ENCODE measurements at places on chromosomes 4 and X.

DNA sequence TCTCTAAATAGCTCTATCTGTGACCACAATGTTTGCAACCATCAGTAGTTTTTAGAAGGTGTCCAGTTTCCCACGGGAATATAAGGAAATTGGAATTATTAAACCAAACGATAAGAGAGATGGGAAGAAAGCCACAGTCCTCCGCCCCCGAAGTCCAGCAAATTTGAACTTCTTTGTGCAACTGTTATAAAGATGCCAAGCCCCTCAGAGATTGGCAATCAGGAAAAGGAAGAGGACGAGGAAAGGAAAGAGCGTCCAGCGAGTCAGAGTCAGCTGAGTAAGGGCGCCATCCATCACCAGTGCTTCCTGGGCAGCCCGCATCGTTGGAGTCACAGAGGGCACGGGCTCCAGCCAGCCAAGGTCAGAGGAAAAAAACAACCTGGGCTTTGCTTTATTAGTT lies 35.7 kb downstream of the LDB2 start:
- DNase-seq: no peak

GRCh38 chrX:10988653-10989052 lies 122.5 kb upstream of the HCCS start:
- no peak for DNase-seq

DNA sequence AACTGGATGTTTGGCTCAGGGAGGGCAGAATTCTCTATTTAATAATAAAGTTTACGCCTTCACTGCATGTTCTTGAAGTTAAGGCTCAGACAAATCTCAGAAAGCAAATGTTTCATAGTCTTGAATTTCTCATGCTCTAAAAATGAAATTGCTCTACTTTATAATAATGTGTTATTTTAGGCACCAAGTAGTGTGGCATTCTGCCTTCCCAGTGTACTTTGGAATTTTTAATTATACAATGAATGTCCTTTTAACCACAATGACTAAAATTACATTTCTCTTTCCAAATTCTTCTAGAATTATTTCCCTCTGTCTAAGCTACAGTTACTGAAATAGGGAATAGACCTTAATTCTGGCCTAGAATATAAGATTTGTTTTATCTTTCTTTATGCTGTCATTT lies 97.9 kb upstream of the PDE5A start:
- no peak for DNase-seq

DNA sequence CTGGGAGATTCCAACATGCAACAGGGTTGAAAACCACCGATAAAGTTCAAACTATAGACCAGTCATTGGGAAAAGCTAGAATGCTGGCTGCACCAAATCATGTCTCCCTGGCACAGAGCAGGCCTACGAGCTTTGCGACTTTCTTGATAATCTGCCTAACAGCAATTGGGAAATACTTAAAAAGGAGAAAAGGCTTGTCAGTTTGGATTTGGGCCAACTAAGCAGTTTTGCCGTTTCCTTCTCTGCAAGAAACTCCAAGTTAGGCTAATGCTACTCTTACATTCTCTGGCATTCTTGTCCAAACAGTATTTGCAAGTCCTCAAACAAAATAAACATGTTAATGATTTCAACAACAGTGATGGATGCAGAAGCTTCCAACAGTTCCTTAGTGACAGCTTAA lies 87.9 kb downstream of the PDK3 start:
- no peak for DNase-seq

GRCh38 chr4:95319169-95319568 lies 229.6 kb downstream of the UNC5C start:
- DNase-seq: no peak

DNA sequence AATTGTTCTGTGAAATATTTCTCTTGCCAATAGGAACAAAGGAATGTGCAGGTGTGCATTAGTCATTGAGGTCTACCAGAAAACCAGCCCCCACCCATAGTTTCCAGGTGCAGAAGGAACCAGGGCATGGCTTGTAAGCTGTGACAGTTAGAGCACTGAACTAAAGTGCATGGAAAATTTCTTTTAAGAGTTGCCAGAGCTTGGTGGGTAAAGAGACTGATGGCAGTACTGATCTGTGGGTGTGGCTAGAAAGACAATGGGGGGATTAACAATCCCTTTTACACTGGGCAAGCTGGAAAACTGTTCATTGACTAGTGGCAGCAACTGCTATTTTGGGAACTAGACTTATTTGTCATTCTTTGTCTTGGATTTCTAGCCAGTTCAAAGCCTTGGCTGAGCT lies 326.9 kb downstream of the PCDH19 start:
- no peak for DNase-seq

GRCh38 chr4:158197194-158197776 lies 13.0 kb upstream of the TMEM144 start:
- no peak for DNase-seq
